Stimulated activated CD8-positive, alpha-beta memory T cell treated with anti-CD3 and anti-CD28 coated beads, Interleukin-15, amount 100 ng/mL, for 1 hour (primary cell): ENCODE measurements at places on chromosomes 5 and 9.

- DNase-seq, result no peak
Observed at GRCh38 chr5:141966275-141966962, 2.5 kb upstream of the RNF14 start.

- DNase-seq, result no peak
Observed at GRCh38 chr9:108463932-108464606, 391.7 kb downstream of the ACTL7B start.

DNA sequence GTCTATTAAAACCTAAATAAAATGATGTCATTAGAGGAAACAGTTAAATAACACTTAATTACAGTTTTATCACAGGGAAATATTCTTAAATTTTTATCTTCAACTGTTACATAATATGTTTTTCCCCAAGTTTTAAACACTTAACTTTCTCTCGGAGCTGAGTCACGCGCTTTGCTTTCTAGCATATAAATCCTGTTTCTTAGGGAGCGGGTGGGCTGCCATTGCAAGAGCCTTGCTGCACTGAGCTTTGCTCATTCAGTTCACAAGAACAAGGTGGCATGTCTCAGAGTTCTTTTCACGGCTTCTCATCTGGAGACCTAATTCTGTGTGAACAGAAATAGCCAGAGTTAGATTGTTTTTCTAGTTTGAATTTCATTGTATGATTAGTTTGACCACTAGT is 166.1 kb downstream of the ZSWIM6 start:
- no peak for DNase-seq

- DNase-seq, result peak; percentile 9
Observed at GRCh38 chr9:34047864-34048726, 592 bp downstream of the UBAP2 start.

DNA sequence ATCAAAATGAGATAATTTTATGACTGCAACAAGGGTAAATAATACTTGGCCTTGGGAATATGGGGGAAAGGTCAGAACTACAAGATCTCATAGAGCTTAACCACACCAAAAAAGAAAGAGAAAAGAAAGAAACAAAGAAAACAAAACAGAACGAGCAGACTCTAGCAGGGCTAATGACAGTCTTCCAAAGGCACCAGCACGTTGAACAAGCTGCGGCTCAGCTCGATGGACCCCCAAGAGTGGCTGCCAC is 689 bp downstream of the AK3 start:
- DNase-seq, result no peak

DNA sequence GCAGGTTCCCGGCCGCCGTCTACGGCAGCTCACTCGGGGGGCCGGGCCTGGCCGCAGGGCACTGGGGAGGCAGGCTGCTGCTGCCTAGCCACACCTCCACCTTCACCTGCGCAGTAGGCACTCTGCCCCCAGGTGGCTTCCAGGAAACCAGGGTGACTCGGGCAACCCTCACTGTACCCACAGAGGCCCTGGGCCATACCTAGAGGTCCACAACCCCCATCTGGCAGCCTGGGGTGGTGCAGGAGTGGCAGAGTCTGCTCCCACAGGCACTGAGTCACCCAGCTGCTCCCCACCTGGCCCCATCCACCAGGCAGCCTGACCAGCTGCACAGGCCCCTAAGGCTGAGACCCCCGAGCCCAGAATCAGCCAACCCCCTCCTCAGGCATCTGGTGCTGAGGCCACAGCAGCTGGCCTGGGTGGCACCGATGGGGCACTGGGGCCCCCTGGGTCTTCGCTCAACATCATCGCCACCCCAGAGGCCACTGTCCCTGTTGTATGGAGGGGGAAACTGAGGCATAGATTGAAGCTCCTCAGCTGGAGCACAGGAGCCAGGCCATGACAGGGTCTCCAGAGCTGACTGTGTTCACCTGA is 70.2 kb downstream of the KCNT1 start:
- DNase-seq, result no peak

- DNase-seq, result no peak
Observed at GRCh38 chr5:98742396-98743073, 30.9 kb upstream of the RGMB start.

- no peak for DNase-seq
Observed at GRCh38 chr9:101445353-101446029, 9.9 kb upstream of the ALDOB start.

- DNase-seq, result peak; percentile 14
Observed at GRCh38 chr9:2015581-2016407, 647 bp downstream of the SMARCA2 start.

GRCh38 chr5:178113841-178114324 is 551 bp downstream of the N4BP3 start:
- no peak for DNase-seq
